T-cell (primary cell): ENCODE measurements at places on chromosomes 4 and X. TPM values are rescaled to one million over a fixed set of nuclear protein-coding genes. Genes with fewer than 3 reads are reported as not detected.

The NMU gene
- total RNA-seq: 1.4 TPM

DNA sequence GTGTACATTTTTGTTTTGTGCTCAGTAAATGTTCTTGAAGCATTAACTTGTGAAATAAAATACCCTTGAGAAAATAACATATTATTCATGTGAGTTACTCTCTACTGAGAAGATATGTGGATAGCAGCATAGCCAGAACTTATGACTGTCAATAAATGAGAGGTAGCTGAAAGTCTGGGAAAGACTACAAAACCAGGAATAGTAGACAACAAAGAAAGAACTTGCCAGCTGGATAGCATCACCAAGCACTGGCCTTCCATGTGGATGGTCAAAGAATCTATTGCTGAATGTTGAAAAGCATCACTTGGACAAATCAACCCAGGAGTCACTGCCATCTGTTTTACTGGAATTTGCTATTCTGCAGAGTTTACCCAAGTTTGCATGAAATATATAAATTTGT, 650.0 kb upstream of the HTR2C start:
- H3K4me3 ChIP-seq: no peak overlapping the region
- H3K27ac ChIP-seq: no peak overlapping the region
- no peak for DNase-seq
- H3K36me3 ChIP-seq: no peaks in the 10 kb centered on the region

GRCh38 chrX:109847257-109848187, 114.5 kb upstream of the ACSL4 start:
- no peak for DNase-seq
- H3K4me1 ChIP-seq: no peaks in the 10 kb centered on the region

The MAGED4 gene
- 12.4 TPM for total RNA-seq

GRCh38 chr4:14994242-14994641, 8.0 kb upstream of the CPEB2 start:
- no peaks in the 10 kb centered on the region for H3K4me1 ChIP-seq
- no peaks in the 10 kb centered on the region for H3K27me3 ChIP-seq
- no peaks in the 10 kb centered on the region for H3K36me3 ChIP-seq
- DNase-seq: no peak

The SPANXB1 gene
- not detected for total RNA-seq

- no peak overlapping the region for H3K4me3 ChIP-seq
- no peaks in the 10 kb centered on the region for H3K36me3 ChIP-seq
- H3K27me3 ChIP-seq: no peaks in the 10 kb centered on the region
- no peak overlapping the region for H3K27ac ChIP-seq
- no peak for DNase-seq
Measured at GRCh38 chr4:92235731-92236130, 68.0 kb upstream of the GRID2 start.

The CTAG1B gene
- total RNA-seq: not detected

The ABCG2 gene
- 0.35 TPM for total RNA-seq

DNA sequence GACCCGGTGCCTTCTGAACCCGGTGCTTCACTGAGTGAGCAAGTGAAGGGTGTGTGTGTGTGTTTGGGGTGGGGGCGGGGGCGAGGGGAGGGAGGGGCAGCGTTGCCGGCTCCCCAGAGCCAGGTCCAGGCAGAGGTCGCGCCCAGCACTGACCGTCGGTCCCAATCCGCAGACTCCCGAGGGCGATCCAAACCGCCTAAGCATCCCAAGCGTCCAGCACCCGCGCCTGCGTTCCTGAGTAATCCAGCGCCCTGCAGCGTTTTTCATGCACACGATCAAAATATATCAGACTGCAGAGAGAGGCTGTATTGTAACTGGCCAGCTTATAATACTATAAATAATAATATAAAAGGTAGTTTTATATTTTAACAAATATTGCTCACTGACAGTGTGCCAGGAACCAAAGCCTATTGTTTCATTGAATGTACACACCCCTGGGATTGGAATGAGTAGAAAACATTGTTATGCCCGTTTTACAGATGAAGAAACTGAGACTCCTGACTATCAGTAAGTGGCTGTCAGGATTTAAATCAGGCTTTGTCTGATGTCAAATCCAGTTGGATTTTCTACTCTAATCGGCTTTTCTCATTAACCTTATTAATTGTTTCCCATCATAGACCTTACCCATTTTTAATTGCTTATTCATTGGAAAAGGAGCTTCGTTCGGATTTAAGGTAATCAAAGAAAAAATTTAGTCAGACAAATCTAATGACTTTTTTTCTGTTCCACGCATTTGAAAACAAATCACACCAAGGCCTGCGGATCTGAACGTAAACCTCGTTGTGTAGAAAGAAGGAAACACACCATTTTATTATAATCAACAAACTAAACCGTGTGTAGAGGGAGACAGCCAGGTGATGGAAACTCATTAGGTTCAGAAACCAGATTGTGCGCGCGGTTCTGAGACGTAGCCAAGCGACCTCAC, 4.0 kb upstream of the NKX3-2 start:
- H3K27me3 ChIP-seq: peaks cover 6% of the 10 kb centered on the region
- no peak overlapping the region for H3K4me3 ChIP-seq
- no peaks in the 10 kb centered on the region for H3K36me3 ChIP-seq
- peaks cover 42% of the 10 kb centered on the region for H3K4me1 ChIP-seq
